Stimulated activated CD8-positive, alpha-beta memory T cell treated with anti-CD3 and anti-CD28 coated beads, Interleukin-15, amount 100 ng/mL, for 24 hours (primary cell): ENCODE measurements at places on chromosomes 13 and 19.

GRCh38 chr19:37951816-37952210 is 44.8 kb downstream of the SIPA1L3 start:
- DNase-seq: no peak

GRCh38 chr19:1254530-1255185 is 6.3 kb downstream of the MIDN start:
- no peak for DNase-seq

DNA sequence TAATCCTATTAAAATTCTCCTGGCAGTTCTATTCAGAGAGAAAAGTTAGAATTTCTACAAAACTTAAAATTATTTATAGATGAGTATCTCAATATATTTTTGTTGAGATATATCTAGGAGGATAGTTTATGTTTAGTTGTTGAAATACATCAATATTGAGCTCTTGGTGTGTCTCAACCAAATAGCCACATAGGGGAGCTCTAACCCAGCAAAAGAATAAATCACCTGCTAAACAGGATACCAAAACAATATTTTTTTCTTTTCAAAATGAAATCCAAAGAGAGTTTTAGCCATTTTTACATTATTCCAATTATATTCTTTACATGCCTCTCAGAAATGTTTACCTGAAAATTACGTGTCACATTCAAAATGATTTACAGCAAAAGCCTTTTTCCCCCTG is 954.7 kb downstream of the SLITRK6 start:
- no peak for DNase-seq

- no peak for DNase-seq
Measured at GRCh38 chr19:18883526-18884304, 12.2 kb downstream of the CERS1 start.

GRCh38 chr19:54345938-54346386 is 7.0 kb upstream of the LILRA4 start:
- DNase-seq: no peak

DNA sequence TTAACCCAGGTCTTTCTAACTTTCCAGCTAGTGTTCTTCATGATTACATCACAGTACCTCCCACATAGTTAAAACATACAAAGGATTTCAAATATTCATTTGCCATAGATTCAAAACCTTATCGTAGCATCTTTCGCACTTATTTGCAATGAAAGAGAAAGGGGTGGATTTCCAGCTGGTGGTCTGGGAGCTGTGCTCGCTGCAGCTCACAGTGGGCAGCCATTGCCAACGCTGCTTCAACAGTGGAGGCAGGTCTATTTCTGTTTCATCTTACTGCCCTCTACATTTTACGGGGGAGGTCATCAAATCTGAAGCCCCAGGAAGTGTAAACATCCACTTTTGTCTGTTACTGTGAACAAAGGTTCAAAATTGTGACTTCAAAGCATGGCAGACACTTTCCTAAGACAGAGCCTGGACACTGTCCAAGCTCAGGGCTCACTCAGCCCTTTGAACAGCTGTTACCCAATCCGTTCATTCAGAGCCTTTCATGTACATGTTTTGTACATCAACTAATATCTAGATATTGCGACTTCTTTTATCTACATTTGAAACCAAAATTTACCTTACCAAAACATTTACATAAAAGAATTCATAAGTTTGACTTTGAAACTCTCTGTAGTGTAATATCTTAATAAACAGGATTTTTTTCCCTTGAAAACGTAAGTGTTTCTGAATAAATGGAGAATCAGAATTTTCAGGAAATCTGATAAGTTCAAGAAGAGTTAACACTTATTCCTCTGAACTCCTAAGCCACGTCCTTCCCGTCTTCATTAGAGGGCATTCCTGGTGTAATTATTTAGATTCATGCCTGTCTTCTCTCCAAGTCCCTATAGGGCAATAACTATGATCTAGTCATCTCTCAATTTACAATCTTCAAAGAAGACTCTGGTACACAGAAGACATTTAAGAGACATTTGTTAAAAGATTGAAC is 25.1 kb downstream of the STARD13 start:
- DNase-seq: no peak

GRCh38 chr13:99256283-99256682 is 1.9 kb downstream of the GPR18 start:
- no peak for DNase-seq
